T-helper 22 cell (primary cell): ENCODE measurements at places on chromosomes 5 and 9.

GRCh38 chr5:57028161-57028560 is 76.2 kb upstream of the MIER3 start:
- no peak for DNase-seq

- no peak for DNase-seq
Observed at GRCh38 chr5:173452119-173452905, 124.1 kb upstream of the STC2 start.

DNA sequence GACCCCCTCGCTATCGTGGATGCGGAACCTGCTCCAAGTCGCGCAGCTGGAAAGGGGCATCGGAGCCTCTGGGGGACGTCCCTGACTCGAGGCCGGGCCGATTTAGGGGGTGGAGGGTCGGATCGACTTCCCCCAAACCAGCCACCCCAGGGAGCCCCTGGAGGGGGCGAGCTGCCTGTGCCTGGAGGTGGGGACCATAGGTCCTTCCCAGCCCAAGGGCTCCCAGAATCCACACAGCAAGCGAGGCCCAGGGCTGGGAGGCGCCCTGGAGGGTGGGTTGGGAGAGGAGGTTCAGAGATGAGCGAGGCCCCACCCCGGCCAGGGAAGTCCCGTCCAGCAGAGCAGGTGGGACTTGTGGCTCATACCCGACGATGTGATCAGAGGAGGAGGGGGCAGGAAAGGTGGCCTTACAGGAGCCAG is 147.6 kb downstream of the GAPVD1 start:
- DNase-seq = no peak

- no peak for DNase-seq
Observed at GRCh38 chr9:137820161-137820855, 57.3 kb upstream of the CACNA1B start.

- DNase-seq = no peak
Observed at GRCh38 chr9:130805510-130806326, 29.3 kb upstream of the ABL1 start.

DNA sequence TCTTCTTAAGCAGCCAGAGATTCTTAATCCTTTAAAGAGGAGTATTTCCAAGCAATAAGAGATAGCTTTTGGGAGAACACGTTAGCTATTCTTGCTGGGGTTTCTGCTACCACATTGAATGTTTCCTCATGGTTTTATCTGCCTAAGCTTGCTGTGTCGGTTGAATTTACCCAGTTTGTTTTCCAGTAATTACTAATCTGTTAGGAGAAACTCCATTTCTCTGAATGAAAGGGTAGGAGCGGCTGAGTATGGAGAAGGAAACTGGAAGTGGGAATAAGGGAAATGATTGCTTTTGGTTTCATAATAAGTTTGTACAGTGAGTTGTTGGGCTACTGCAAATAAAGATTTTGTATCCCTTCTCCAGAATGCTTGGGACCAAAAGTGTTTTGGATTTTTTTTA is 1.2 kb downstream of the JAK2 start:
- no peak for DNase-seq

- DNase-seq = no peak
Observed at GRCh38 chr5:148860599-148860998, 34.2 kb downstream of the ADRB2 start.

GRCh38 chr9:8329561-8330283 is 530.1 kb upstream of the DMAC1 start:
- no peak for DNase-seq

- no peak for DNase-seq
Observed at GRCh38 chr5:151890299-151890698, 34.4 kb downstream of the GLRA1 start.

- no peak for DNase-seq
Observed at GRCh38 chr9:130766021-130766926, 68.8 kb upstream of the ABL1 start.
